Glutamatergic neuron (in vitro differentiated cells): ENCODE measurements at places on chromosomes 3 and 15.

- DNase-seq = no peak
Measured at GRCh38 chr3:195238586-195239118, 32.3 kb downstream of the XXYLT1 start.

DNA sequence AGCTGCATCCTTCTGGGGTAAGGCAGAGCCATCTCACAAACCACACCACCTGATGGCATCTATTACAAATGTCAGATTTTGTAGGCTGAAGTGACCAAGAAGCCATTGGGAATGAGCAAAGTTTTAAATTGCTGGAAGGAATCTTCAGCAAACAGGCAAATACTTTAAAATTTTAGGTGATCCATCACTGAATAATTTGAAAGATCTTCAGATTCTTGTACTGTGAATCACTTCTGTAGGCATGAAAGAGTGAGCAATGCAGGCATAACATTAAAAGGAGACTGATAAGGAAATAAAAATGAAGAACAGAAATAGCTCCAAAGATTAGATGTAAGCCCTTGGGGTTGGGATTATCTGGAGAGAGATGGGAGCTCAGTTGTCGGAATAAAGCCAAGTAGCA lies 36.0 kb upstream of the ALDH1L1 start:
- DNase-seq = no peak

GRCh38 chr3:107668416-107668815 lies 145.7 kb downstream of the BBX start:
- DNase-seq = no peak

DNA sequence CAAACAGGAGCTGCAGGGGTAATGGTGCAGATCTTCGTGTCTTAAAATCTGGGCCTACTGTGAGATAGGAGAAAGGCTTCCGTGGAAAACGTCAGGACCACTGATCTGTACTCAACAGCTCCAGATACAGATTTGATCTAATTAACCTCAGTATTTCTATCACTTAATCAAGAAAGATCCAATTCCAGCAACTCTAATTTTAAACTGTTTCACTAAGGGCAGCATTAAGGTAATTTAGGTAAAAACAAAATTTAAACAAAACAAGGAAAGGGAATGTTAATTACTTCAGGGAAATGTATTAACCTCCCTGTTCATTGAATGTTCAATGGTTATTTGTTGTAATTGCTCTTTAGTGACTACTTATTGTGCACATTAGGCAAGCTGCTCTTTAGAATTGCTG lies 26.4 kb upstream of the TTC14 start:
- DNase-seq = no peak

DNA sequence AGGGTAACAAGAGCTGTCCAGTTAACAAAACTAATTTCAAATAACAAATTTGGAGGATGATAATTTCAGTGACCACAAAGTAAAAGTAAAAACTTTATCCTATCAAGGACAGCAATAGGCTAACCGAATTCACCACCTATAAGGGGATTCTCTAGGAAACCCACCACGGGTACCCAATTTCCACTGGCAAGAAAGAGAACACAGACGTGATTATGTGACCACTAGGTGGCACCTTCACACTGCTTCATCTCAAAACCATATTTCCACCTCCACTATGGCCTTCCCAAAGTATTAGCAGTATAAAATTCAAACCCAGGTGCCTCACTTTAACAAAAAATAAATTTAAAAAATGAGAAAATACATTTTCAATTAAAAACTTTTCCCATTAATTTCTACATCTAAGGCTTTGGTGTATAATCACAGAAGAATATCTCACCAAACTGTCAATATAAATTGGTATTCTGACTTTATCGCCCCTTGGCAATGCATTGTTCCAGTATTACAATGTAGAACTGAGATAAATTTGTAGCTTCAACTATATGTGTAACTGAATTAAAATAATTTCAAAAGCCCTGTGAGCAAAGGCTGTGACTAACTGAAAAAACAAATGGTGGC lies 96.5 kb downstream of the FSIP1 start:
- peak; percentile 28 for DNase-seq

- DNase-seq = no peak
Measured at GRCh38 chr3:123380261-123380660, 68.6 kb downstream of the ADCY5 start.

GRCh38 chr15:74821091-74821789 lies 5.2 kb upstream of the CPLX3 start:
- peak; percentile 60 for DNase-seq

DNA sequence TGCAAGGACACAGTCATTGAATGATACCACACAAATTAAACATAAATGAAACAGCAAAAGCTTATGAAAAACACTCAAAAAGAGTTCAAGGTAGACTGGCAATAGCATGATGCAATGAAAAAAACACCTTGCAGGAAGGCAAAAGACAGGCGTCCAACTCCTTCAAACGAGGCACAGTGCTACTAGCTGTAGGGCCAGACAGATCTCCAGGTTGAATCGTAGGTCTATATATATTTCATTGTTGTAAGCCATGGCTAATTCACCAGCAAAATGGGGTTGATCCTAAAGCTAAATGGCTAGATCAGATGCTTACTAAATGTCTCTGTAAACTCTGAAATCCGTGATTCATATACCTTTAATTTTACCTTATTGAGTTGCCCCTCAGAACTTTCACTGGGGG lies 94.2 kb downstream of the THRB start:
- no peak for DNase-seq

GRCh38 chr15:61421470-61421869 lies 192.4 kb upstream of the RORA start:
- no peak for DNase-seq

- DNase-seq = no peak
Measured at GRCh38 chr15:87047203-87047965, 967.7 kb downstream of the AGBL1 start.

- no peak for DNase-seq
Measured at GRCh38 chr3:142628801-142629200, 32.6 kb downstream of the PLS1 start.

DNA sequence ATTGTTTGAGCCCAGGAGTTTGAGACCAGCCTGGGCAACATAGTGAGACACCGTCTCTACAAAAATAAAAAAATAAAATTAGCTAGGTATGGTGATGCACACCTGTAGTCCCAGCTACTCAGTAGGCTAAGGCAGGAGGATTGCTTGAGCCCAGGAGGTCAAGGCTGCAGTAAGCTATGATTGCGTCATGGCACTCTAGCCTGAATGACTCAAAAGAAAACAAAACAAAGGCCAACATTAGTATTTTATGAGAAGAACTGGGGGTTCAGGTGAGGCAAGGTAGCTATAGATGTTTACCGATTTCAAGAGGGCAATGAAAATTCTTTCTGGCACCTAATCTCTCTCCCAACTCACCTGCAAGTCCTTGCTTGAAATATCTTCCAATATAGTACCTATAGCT lies 77.2 kb downstream of the GREM1 start:
- no peak for DNase-seq

DNA sequence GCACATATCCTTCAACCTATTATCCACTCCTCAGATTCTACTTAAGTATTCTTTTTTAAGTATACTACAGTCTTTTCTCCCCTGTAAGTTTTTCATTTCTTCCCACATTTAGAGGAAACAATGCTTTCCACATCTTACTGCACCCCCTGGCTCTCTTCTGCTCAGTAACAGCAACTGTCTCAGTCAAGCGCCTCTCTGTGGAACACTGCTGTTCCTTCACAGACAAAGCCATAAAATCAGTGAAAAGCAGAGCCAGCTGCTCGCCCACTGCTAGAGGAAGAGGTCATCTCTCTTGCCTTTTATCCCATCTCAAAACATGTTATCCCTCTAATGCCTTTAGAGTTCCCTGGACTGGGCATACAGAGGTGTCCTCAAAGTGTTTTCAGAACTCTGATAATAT lies 24.8 kb downstream of the SERP1 start:
- DNase-seq = no peak

DNA sequence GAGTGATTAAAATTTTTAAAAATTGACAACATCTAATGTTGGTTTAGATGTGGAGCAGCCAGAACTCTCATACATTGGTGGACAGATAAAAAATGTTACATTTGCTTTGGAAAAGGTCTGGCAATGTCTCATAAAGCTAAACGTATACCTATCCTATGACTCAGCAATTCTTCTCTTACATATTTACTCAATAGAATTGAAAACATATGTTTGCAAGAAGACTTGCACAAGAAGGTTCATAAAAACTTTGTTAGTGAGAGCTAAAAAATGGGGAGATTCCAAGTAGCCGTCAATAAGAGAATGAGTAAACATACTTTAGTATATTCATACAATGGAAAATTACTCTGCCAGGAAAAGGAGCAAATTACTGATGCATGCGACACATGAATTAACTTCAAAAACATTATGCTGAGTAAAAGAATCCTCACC lies 30.0 kb downstream of the MASP1 start:
- no peak for DNase-seq

GRCh38 chr15:48414015-48414414 lies 82.8 kb downstream of the DUT start:
- no peak for DNase-seq

- DNase-seq = no peak
Measured at GRCh38 chr3:66923969-66924368, 74.1 kb upstream of the KBTBD8 start.

DNA sequence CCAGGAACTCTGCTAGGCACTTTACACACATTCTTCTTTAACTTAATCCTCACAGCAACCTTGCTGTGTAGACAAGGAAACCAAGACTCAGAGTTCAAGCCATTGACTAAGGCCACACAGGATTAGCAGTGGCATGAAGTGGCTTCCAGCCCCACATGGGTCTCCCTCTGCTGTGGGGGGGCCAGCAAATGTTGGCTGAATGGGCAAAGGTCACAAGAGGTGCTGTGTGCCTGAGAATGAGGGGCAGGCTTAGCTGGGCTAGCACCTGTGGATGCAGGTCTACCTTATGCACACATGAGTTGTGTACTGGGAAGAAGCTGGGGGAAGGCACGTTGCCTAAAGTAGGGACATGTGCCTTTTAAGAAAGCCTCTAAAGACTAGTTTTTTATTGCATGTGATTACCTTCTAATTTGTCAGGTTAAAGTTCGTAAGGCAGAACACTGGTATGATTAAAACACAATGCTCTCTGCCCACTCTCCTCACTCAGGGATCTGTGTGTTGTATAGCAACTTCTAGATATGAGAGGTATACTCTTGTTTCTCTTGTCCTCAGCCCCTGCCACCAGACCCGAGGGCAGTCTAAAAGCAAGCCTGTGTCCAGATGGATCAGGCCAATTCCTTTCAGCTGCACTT lies 10.9 kb downstream of the BAHD1 start:
- DNase-seq = no peak

DNA sequence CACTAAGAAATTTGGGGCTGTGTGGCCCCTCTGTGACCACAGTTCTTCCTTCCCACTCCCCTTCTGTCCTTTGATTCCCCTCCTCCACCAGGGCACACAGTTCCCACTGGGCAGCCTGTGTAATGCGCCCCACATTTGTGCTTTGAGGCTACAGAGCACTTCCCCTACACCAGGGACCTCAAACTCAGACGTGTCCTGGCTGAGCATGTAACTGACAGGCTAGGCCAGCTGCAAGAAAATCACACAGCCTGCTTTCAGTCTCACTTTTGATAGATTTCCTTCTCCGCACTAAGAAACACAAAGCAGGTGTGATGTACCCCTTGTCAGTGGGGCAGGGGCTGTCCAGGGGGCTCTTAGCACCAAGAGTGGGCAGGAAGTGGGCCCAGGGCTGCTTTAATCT lies 29.6 kb downstream of the PRKCD start:
- no peak for DNase-seq

- no peak for DNase-seq
Measured at GRCh38 chr3:159761369-159761768, 227.3 kb upstream of the IL12A start.

GRCh38 chr3:36562945-36563344 lies 182.6 kb downstream of the STAC start:
- DNase-seq = no peak

GRCh38 chr15:65663521-65663920 lies 41.8 kb downstream of the SLC24A1 start:
- no peak for DNase-seq

GRCh38 chr15:45205192-45205591 lies 17.4 kb upstream of the SHF start:
- DNase-seq = peak; percentile 76

DNA sequence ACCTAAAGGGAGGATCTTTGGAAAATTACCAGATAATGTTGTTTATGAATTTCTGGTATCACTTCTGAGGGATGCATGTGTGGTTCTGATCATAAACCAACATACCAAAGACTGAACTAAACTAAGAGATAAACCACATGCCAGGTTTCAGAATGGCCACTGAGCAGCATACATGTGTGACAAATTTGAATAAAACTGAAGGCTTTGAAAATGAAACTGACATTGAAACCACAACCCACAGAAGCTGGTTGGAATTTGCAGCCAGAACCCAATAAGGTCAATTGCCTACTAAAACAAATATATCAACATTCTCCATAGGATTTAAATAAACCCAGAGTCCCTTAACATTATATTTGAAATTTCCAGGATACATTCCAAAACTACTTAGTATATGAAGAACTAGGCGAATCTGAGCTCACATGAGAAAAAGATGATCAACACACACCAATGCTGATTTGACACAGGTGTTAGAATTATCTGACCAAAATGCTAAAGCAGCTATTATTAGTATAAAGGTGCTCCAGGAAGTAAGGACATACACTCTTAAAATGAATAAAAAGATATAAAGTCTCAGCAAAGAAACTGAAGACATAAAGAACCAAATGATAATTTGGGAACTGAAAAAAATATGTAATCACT lies 125.0 kb downstream of the ZNF280D start:
- DNase-seq = no peak

DNA sequence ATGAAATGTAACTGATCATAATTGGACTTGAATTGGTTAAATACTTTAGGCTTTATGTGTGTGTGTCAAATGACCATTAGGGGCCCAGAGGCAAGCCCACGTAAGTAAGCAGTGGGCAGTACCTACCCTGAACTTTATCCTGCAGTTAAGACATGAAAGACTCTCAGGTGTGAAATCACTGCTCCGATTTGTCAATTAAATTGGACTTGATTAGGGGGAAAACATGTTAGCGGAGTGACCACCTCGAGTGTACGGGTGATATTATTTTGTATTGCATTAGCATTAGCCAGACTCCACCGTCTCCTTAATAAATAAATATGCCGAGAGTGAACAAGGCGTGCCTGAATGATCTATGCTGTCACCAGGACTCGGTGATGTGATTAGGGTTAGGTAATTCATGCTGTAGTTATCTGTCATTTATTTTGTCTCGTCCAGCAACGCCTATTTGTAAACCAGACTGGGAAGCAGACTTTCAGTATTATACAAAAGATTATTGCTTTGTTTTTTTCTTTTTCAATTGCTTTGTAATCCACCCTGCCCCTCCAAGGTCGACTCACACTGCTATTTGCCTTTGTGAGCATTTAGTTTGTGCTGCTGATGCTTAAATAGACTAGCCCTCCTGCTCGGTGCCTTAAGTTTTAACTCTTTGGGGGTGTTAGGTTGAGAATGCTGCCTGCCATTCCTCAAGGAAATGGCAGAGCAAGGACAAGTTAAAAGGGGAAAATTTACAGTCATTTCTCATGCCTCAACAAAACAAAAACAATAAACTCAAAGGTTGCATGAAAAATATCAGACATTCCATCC lies 1.8 kb downstream of the RBMS3 start:
- DNase-seq = no peak

- DNase-seq = peak; percentile 88
Measured at GRCh38 chr3:117997201-117998049, 1037.2 kb downstream of the IGSF11 start.

- no peak for DNase-seq
Measured at GRCh38 chr15:60957111-60957510, 272.0 kb downstream of the RORA start.

GRCh38 chr15:90871716-90872485 lies 3.5 kb downstream of the FURIN start:
- DNase-seq = no peak

GRCh38 chr3:184470551-184470950 lies 90.7 kb downstream of the CHRD start:
- DNase-seq = no peak

GRCh38 chr3:111311709-111312235 lies 230.2 kb upstream of the CD96 start:
- no peak for DNase-seq
